Stimulated activated CD8-positive, alpha-beta memory T cell treated with anti-CD3 and anti-CD28 coated beads, Interleukin-2, amount 100 ng/mL, for 1 hour (primary cell): ENCODE measurements at places on chromosomes 16 and 17.

DNA sequence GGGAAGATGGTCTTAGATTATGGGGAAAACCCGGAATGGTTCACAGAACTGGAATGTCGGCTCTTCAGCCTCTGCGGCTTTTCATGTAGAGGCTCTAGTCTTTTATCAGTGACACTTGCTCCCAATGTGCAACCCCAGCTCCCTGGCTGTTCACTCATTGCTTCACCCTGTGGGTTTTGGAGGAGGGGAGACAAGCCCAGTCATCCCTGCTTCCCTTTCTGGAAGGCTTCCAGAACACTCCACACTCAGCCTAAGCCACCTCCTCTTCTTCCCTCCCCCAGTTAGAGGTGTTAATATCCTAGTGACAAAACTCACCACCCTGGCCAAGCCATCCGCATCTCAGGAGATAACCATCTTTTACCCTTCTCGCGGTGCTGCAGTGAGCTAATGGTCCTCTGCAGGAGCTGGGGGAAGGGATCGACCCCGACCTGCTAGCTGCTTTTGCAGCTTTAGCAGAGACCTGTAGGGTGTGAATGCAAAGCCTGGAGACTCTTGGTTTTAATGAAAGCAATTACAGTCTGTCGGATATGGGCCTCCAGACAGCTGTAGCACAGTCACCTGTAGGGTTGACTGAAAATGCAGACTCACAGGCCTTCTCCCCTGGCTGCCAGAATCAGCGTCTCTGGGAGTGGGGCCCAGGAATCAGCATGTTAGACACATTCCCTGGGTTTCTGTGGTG is 24.3 kb upstream of the LASP1NB start:
- DNase-seq, result no peak

DNA sequence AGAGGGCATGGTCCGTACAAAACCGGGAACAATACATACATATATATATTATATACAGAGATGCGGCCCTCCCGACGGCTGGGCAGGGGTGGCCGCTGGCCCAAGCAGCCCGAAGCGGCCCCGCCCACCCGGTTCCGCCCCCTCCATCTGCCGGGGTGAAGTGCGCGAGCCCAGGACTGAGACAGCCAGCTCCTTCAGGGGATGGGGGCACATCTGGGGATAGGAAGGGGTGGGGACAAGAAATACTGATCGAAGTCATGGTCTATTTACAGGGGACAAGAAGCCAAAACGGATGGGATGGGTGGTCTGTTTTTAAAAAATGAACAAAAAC is 3.8 kb upstream of the SAMD14 start:
- DNase-seq, result no peak

GRCh38 chr17:67559381-67559966 is 158.3 kb upstream of the NOL11 start:
- no peak for DNase-seq

DNA sequence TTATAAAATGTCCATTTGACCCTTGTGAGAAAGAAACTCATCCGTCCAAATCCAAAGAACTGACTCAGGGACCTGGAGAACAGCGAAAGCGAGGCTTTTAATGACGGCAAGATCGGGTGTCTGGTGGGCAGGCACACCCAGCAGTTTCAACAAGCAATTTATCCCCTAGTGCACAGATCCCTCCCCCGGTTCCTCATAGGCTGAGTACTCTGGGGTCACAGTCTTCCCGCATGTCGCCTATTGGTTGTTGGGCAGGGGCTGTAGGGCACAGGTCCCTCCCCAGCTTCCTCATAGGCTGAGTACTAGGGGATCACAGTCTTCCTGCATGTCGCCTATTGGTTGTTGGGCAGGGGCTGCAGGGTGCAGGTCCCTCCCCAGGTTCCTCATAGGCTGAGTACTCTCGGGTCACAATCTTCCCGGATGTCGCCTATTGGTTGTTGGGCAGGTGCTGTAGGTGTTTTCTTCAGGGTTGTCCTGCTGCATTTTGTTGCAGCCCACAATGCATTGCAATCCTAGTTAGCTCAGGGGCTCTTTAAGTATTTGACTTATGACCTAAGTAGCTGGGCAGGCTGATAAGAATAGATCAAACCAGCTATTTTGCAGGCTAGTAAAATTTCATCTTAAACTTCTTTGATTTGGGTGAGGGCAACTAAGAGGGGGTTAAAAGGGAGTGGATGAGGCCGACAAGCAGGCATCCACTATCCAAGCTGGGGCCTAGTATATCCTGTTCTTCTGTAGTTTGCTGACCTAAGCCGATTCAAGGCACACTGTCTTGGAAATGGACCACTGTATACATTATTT is 3.6 kb upstream of the UTS2R start:
- DNase-seq, result no peak
